ENCODE measurements at places on chromosomes 3 and 15. TPM values are rescaled to one million over a fixed set of nuclear protein-coding genes. Genes with fewer than 3 reads are reported as not detected.

DNA sequence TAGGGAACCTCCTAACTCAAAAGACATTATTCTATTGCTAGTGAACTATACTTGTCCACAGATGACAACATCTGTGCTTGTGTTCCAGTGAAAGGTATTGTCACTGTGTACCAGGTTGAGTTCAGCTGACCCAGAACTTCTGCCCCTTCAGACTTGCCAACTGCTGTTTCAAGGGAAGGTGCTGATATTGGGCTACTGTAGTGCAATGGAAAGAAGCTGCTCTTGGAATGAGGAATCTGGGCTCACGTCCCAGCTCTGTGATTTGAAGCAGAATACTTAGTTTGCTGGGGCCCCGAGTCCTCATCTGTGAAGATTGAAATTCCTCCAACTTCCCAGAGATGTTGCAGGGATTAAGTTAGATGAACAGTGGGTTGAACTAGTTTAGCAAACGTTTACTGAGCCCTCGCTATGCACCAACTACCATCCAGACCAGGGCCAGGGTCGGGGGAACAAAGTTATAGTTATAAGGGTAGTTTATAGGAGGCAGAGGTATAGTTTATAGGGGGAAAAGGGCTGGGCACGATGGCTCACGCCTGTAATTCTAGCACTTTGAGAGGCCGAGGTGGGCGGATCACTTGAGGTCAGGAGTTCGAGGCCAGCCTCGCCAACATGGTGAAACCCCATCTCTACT is 15.9 kb upstream of the UMPS start:
- peaks cover 12% of the 10 kb centered on the region for H3K27me3 ChIP-seq
- no peaks in the 10 kb centered on the region for H3K36me3 ChIP-seq
- H3K4me1 ChIP-seq: no peaks in the 10 kb centered on the region
- H3K4me3 ChIP-seq: no peak overlapping the region
- H3K27ac ChIP-seq: no peak overlapping the region

- DNase-seq: no peak
- no peaks in the 10 kb centered on the region for H3K27me3 ChIP-seq
- no peak overlapping the region for H3K27ac ChIP-seq
- H3K4me3 ChIP-seq: no peak overlapping the region
These were observed 627.6 kb upstream of the TBL1XR1 start for GRCh38 chr3:177824841-177825240.

DNA sequence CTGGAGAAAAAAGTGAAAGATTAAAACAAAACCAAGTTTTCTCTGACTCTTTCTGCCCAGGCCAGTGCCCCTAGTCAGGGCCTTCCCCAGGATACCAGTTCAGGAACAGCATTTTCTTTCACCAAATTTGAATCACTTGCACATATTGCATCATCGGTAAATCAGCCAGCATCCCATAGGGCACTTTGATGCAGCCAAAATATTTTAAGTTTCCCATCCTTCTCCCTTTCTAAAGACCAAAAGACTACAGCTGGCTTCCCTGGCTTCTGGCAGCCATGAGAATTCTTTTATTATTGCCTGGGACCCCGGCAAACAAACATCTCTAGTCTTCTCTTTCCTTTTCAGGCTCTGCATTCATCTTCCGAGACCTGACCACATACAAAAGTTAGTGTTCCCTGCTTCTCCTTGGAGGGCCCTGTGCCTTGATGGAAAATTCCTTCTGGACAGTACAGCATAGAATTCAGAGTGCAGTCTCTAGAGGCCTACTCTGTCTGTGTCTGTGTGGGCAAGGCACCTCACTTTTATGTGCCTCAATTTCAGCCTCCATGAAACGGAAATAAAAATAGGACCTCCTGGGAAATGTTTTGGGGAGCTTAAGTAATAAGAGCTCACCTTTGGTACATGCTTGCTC is 348.0 kb downstream of the VPS13C start:
- no peak overlapping the region for H3K4me3 ChIP-seq
- DNase-seq: no peak
- H3K27me3 ChIP-seq: peaks cover 10% of the 10 kb centered on the region

GRCh38 chr3:160434071-160434470 is 15.5 kb downstream of the TRIM59 start:
- H3K4me1 ChIP-seq: peaks cover 23% of the 10 kb centered on the region
- H3K27ac ChIP-seq: no peak overlapping the region
- H3K36me3 ChIP-seq: peaks cover 64% of the 10 kb centered on the region
- no peak overlapping the region for H3K4me3 ChIP-seq
- H3K27me3 ChIP-seq: no peaks in the 10 kb centered on the region
- no peak for DNase-seq

DNA sequence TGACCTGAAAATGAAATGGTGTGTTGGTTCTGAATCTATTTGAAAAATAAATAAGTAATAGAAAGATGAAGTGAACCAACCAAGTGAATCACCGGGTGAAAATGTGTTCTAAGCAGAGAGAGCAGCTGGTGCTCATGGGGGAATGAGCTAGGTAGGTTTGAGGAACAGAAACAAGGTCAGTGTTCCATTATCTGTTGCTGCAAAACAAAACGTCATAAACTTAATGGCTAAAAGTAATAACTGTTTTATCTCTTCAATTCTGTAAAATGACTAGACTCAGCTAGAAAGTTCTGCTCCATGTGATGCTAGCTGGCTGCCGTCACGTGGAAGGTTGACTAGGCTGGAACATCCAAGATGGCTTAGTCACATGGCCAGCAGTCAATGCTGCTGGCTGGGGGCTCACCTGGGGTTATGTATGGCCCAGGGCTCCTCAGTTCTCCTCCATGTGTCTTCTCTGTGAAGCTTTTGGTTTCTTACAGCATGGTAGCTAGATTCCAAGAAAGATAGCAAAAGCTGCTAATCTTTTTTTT is 13.3 kb upstream of the SH3BP5 start:
- H3K27ac ChIP-seq: no peak overlapping the region
- no peak for DNase-seq
- peaks cover 39% of the 10 kb centered on the region for H3K4me1 ChIP-seq
- no peak overlapping the region for H3K4me3 ChIP-seq
- no peaks in the 10 kb centered on the region for H3K27me3 ChIP-seq

DNA sequence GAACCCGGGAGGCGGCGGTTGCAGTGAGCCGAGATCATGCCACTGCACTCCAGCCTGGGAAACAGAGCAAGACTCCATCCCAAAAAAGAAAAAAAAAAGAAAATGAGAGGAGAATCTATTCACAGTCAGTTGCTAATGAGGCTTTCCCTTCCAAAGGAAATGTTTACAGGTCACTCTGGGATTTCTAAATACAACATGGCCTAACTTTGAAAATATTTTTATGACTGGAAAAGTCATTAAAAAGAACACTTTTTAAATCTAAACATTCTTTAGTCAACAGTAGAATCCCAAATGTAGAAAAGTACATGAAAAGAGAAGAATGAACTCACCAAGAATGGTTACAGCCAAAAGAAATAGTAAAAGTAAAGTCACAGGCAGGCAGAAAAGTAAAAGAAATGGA is 78.6 kb downstream of the PLD1 start:
- H3K27ac ChIP-seq: no peak overlapping the region
- no peaks in the 10 kb centered on the region for H3K36me3 ChIP-seq
- DNase-seq: no peak
- H3K4me1 ChIP-seq: no peaks in the 10 kb centered on the region
- H3K27me3 ChIP-seq: no peaks in the 10 kb centered on the region
- no peak overlapping the region for H3K4me3 ChIP-seq

GRCh38 chr3:13655061-13655913 is 106.4 kb downstream of the FBLN2 start:
- H3K4me1 ChIP-seq: peaks cover 28% of the 10 kb centered on the region
- DNase-seq: peak; percentile 59
- no peaks in the 10 kb centered on the region for H3K36me3 ChIP-seq
- peak overlapping the region; percentile 18 for H3K4me3 ChIP-seq
- H3K27ac ChIP-seq: peak overlapping the region; percentile 26

- no peaks in the 10 kb centered on the region for H3K4me1 ChIP-seq
- peaks cover 2% of the 10 kb centered on the region for H3K27me3 ChIP-seq
- DNase-seq: no peak
- H3K36me3 ChIP-seq: no peaks in the 10 kb centered on the region
- no peak overlapping the region for H3K27ac ChIP-seq
These were observed 239.5 kb upstream of the HES1 start for GRCh38 chr3:193896419-193896818.

- H3K27me3 ChIP-seq: peaks cover 5% of the 10 kb centered on the region
- DNase-seq: no peak
- H3K36me3 ChIP-seq: no peaks in the 10 kb centered on the region
These were observed 39.7 kb upstream of the TM4SF1 start for GRCh38 chr3:149417174-149417573.

GRCh38 chr3:98325055-98325454 is 28.6 kb upstream of the OR5K4 start:
- no peak overlapping the region for H3K4me3 ChIP-seq
- H3K36me3 ChIP-seq: no peaks in the 10 kb centered on the region
- no peak for DNase-seq
- no peaks in the 10 kb centered on the region for H3K4me1 ChIP-seq

- H3K27me3 ChIP-seq: peaks cover 54% of the 10 kb centered on the region
- no peak overlapping the region for H3K27ac ChIP-seq
- no peaks in the 10 kb centered on the region for H3K36me3 ChIP-seq
- peaks cover 19% of the 10 kb centered on the region for H3K4me1 ChIP-seq
- peak; percentile 47 for DNase-seq
These were observed 768 bp upstream of the SEMA5B start for GRCh38 chr3:123028233-123028828.

GRCh38 chr3:177571271-177571943 is 374.1 kb upstream of the TBL1XR1 start:
- no peak overlapping the region for H3K4me3 ChIP-seq
- H3K27me3 ChIP-seq: no peaks in the 10 kb centered on the region
- H3K4me1 ChIP-seq: no peaks in the 10 kb centered on the region
- DNase-seq: no peak

DNA sequence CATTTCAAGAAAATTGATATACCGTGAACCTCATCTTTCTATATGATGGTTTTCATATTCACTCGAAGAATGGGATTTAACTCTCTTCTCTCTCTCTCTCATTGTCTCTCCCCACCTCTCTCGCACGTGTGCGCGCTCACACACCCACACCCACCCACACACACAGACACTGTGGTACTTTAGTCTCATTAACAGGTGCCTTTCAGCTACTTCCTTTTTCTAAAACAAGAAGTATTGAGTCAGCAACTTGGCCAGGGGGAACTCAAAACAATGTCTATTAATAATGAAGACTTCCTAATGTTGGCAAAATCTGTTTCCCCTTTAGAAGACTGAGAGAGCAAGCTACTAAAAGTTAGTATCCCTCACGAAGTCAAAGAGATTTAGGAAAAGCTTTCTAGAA is 150.7 kb downstream of the TMCO5A start:
- no peaks in the 10 kb centered on the region for H3K36me3 ChIP-seq
- no peak overlapping the region for H3K27ac ChIP-seq
- H3K4me3 ChIP-seq: no peak overlapping the region
- peaks cover 11% of the 10 kb centered on the region for H3K4me1 ChIP-seq
- peak; percentile 25 for DNase-seq

DNA sequence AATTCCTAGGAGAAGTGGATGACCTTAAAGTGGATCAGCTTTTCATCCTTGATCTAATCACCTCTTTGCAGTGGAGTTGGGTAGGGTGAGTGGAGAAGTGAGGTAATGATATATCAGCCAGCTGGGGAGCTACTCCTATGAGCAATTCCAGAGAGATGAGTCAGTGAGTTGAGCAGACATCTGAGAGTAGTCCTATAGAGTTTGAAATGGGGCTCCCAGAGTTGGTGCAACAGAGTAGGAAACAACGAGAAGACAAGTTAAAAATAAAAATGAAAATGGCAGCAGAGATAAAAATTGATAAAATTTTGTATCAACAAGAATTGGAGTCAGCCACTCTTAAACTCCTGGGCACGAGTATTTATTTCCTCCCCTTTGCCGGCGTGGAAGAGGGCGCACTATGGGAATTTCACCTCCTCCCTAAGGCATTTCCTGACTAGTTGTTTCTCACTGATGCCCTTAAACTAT is 150.8 kb upstream of the DPH6 start:
- H3K36me3 ChIP-seq: no peaks in the 10 kb centered on the region
- no peak overlapping the region for H3K27ac ChIP-seq
- no peak overlapping the region for H3K4me3 ChIP-seq
- no peaks in the 10 kb centered on the region for H3K4me1 ChIP-seq
- H3K27me3 ChIP-seq: peaks cover 7% of the 10 kb centered on the region

GRCh38 chr3:38016847-38017444 is 12.5 kb downstream of the PLCD1 start:
- H3K27me3 ChIP-seq: no peaks in the 10 kb centered on the region
- no peak overlapping the region for H3K27ac ChIP-seq
- H3K4me3 ChIP-seq: no peak overlapping the region
- H3K4me1 ChIP-seq: no peaks in the 10 kb centered on the region

DNA sequence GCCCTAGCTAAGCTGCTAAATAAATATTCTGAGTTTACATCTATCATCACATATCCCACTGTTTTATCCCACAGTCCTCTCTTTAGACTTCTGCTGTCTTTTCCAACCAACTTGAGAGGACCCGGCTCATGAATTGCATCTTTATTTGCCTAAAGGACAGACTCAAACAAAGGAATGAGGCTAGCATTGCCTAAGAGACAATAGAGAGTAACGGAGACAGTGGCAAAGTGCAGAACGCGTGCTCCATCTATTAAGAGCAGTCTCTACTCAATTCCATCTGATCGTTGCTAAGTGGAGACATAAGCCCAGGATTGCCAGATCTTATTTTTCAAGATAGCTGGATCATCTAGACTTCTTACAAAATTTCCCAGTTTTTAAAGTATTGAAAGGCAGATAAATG is 2.3 kb downstream of the ADAMTSL3 start:
- no peak overlapping the region for H3K4me3 ChIP-seq
- H3K27ac ChIP-seq: no peak overlapping the region
- no peaks in the 10 kb centered on the region for H3K36me3 ChIP-seq
- H3K4me1 ChIP-seq: no peaks in the 10 kb centered on the region

- DNase-seq: no peak
- H3K4me3 ChIP-seq: no peak overlapping the region
These were observed 43.9 kb downstream of the ACAN start for GRCh38 chr15:88847144-88847543.

- H3K4me1 ChIP-seq: peaks cover 63% of the 10 kb centered on the region
- no peak overlapping the region for H3K4me3 ChIP-seq
- DNase-seq: no peak
- H3K27me3 ChIP-seq: no peaks in the 10 kb centered on the region
These were observed 63.2 kb upstream of the RASGRP1 start for GRCh38 chr15:38627689-38628277.

DNA sequence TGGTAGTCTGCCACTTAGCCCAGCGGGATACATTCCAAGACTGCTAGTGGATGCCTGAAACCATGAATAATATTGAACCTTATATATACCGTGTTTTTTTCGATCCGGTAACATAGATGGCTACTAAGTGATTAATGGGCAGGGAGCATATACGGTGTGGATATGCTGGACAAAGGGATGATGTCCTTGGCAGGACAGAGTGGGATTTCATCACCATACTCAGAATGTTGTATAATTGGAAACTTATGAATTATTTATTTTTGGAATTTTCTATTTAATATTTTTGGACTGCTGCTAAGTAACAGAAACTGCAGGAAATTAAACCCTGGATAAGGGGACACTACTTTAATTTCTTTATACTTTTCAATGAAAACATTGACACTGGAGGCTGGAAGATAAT is 53.2 kb downstream of the ASTE1 start:
- no peak overlapping the region for H3K27ac ChIP-seq
- H3K27me3 ChIP-seq: no peaks in the 10 kb centered on the region
- H3K4me1 ChIP-seq: peaks cover 9% of the 10 kb centered on the region
- H3K36me3 ChIP-seq: peaks cover 52% of the 10 kb centered on the region

The RLBP1 gene
- not detected for total RNA-seq

The CADM2 gene
- 0.05 TPM for total RNA-seq

The LINS1 gene
- 43.8 TPM for total RNA-seq

The PLA2G4F gene
- not detected for total RNA-seq

The TRAIP gene
- total RNA-seq: 28.1 TPM

The TMEM212 gene
- total RNA-seq: not detected

The KBTBD12 gene
- not detected for total RNA-seq

The LDHAL6B gene
- total RNA-seq: not detected

The TGM5 gene
- total RNA-seq: not detected
